ENCODE measurements at places on chromosomes 11 and 22.
A peak's percentile ranks its signal among the peaks of the same experiment; 100 is the strongest.

DNA sequence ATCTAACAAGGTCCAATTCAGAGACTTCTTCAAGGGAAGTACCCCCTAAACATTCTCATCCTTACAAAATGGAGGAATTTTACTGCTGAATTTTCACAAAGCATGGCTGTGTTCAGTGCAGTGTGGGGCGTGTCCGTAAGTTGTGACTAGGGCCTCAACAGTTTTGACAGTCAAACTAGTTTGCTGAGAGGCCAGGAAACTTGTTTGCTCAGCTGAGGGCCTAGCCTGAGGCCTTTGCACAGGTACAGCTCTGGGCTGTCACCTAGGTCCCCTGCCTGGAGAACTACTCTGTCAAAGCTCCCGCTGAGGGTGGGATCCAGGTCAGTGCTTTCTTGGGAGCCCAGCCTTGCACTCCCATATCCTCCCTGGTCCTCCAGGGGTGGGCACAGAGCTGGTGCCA is 27.9 kb downstream of the TCP11L1 start:
- DNase-seq, result no peak

DNA sequence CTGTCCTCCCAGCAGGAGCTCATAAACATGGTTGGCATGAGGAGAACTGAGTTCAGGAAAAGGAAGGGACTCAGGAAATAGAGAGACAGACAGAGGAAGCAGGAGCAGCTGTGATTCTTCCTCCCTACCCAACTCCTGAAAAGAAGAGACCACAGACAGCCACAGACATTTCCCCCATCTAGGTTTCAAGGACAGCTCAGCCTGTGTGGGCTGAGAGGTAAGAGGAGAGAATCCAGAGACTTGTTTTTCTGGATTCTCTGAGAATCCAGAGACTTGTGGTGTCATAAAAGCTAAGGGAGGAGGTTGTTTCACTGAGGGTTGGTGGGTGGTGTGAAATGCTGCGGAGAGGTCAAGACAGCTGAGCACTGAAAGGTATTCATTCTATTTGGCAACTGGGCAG is 19.0 kb upstream of the STK33 start:
- no peak for DNase-seq

- DNase-seq, result no peak
Observed at GRCh38 chr11:88701816-88702215, 364.0 kb downstream of the GRM5 start.

DNA sequence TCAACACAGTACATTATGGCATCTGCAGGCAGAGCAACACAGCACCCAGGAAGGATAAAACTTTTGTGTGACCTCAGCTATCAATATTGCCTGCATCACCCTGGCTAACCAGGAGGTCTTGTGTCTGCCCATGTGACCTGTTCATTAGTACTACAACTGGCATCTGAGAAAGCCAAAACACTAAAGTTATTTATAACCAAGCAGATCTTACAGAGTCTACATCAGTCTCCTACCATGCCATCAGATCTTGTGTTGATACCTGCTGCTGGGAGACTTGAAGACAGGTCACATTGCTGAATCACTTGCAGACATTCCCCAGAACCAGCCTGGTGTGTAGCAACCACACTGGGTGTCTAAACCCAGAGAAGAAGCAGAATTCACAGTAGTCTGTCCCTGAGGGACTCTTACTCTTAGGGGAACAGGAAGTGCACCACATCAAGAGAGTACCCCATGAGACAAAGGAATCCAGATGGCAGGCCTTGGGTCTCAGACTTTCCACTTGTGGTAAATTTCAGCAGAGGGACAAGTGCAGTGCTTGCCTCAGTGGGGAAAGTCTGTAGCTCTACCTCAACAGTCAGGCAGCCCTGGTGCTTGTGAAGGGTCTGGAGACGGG is 7.0 kb downstream of the OR9G1 start:
- DNase-seq, result no peak

DNA sequence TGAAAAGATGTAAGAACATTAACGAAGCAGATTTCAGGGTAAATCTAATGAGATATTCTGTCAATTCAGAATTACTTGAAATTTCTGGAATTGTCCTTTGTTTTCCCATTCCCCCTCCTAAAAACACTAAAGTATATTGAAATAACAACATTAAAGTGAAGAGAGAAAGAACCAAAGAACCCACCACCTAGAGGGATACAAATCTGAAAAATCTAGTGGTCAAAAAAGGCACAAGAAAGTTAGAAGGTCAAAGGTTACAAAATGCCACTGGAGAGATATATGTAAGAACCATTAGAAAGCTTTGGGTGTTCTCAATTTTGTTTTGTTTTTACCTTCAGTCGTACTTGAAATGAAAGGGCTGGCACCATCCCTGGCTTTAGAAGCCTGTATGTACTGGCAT is 57.9 kb downstream of the DENND5A start:
- DNase-seq, result no peak

- DNase-seq, result no peak
Observed at GRCh38 chr11:47152126-47152952, 24.3 kb downstream of the ARFGAP2 start.

DNA sequence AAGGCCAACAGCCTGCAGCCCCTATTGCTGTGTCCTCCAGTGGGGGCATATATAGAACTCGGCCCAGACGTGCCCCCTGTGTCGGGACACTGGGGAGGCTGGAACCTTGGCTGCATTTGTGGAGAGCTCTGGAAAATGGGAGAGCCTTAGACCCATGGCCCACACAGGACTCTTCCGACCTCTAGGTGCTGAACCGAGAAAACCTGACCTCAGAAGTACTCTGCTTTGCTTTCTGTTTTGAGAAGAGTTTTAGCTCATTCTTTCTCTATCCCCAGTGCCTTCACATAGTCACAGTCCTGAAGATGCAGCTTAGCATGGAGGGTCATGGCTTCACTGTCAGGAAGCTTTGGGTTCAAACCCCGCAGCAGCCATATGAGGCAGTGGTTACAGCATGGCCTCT is 271.8 kb upstream of the B3GAT1 start:
- DNase-seq, result no peak

DNA sequence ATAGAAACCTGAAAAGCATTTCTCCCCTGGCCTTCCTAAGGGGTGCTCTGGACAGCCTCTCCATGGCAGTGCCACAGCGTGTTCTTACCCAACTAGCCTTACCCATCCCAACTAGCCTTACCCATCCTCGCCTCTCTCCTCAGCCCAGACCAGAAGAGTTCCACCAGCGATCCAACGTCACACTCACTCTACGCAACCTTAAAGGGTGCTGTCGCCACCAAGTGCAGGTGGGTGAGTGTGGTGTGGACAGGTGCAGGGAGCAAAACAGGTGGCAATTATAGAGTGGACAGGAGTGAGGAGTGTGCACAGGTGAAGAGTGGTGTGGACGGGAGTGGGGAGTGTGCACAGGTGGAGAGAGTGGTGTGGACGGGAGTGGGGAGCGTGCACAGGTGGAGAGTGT is 17.8 kb downstream of the TMEM121B start:
- no peak for DNase-seq

- no peak for DNase-seq
Observed at GRCh38 chr22:38927033-38927781, 30.2 kb upstream of the APOBEC3A start.

- no peak for DNase-seq
Observed at GRCh38 chr11:70161043-70161625, 42.0 kb upstream of the FADD start.

- no peak for DNase-seq
Observed at GRCh38 chr11:116707746-116708145, 65.0 kb downstream of the BUD13 start.

GRCh38 chr11:41921746-41922390 is 462.4 kb upstream of the LRRC4C start:
- DNase-seq, result no peak

GRCh38 chr11:44167046-44167445 is 71.6 kb downstream of the EXT2 start:
- no peak for DNase-seq

GRCh38 chr11:76636826-76637460 is 33.6 kb downstream of the LRRC32 start:
- no peak for DNase-seq

DNA sequence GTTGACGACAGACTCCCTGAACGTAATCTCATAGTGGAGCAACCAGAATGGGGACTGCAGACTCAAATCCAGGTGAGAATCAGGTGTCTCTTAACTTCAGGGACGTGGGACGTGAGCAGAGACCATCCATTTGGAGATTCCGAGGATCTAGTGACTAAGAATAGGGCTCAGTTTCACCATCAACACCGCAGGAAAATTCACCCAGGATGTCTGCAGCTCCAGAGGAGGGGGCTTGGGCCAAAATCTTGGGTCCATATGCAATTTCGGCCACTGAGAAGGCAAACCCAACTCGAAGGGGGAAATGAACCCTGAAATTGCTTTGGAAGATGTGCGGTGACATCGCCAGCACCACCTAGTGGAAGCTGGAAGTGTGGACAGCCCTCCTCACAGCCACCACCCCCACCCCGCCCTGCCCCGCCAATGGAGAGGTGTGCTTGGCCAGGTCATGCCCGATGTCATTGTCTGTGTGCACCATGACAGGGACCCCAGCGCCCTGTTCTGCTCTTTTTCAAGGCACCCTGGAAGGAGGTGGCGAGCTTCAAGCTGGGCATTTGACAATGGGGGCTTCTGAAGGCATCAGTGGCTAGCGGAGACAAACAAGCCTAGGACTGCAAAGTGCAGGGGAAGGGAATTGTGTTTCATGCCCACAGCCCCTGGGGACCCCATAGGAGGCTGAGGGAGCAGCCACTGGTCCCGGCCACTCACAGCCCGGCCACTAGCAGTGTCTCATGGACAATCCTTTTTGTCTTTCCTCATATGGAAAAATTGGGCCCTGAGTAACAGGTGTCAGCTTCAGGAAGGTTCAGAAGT is 24.8 kb downstream of the APOL1 start:
- DNase-seq, result peak; percentile 55

- DNase-seq, result no peak
Observed at GRCh38 chr11:73265853-73266645, 6.1 kb upstream of the P2RY6 start.

DNA sequence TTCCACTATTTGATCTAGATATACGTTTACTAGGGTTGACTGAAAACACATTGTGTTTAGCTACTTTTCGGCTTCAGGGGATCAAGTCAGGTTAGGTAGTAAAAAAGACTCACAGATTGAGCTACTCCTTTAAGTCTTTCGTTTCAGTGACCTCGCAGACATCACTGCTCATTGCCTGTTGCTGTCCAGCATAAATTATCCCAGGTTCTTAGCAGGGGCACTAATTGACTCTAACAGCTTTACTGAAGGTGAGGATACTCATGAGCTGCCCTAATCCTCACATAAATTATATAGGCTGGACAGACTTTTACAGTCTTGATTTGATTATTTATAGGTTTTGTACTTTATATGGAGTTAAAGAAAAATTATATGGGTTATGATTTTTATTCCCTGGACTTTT is 3.7 kb downstream of the CARD18 start:
- no peak for DNase-seq

DNA sequence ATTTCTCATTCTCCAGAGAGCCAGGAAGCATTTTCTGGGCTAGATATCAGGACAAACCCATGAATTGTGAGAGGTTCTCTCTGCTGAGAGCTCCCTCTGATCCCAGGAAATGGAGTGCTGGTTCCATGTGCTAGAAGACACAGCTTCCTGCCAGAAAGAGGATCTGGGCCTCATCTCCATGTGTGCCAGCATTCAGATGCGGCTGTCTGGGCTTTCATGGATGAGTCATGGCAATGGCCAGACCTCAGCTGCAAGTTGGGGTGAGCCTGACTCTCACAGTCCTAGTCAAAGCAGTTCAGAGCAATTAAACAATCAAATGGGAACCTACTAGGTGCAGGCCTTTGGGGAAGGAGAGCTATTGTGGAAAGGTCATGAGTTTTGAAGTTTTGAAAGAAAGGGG is 82.3 kb upstream of the EED start:
- DNase-seq, result no peak
